Fibroblast of skin of left quadriceps (primary cell): ENCODE measurements at places on chromosomes 1 and 21.
A peak's percentile ranks its signal among the peaks of the same experiment; 100 is the strongest.

DNA sequence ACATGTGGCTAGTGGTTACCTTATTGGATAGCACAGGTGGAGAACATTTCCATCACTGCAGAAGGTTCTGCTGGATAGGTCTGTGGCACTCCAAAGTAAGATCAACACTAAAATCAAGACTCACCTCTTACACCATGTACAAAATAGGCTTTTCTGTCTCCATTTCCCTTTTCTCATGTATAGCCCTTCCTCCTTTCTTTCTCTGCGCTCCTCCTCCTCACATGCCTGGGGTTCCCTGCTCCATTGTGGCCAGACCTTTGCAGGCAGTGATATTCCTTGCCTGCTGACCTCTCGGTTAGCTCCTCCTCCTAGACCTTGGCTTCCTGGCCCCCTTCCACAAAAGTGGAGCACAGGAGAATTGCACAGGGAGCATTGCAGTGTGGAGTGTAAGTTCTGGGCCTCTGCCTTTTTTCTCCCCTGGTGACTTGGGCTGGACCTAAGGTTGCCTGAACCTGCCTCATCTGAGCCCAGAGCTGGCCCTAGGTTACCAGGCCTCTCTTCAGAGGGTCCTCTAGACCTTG is 33.2 kb upstream of the RBM15 start:
- no peak for DNase-seq

GRCh38 chr1:231610388-231610787 is 16.2 kb upstream of the DISC1 start:
- no peak for DNase-seq

DNA sequence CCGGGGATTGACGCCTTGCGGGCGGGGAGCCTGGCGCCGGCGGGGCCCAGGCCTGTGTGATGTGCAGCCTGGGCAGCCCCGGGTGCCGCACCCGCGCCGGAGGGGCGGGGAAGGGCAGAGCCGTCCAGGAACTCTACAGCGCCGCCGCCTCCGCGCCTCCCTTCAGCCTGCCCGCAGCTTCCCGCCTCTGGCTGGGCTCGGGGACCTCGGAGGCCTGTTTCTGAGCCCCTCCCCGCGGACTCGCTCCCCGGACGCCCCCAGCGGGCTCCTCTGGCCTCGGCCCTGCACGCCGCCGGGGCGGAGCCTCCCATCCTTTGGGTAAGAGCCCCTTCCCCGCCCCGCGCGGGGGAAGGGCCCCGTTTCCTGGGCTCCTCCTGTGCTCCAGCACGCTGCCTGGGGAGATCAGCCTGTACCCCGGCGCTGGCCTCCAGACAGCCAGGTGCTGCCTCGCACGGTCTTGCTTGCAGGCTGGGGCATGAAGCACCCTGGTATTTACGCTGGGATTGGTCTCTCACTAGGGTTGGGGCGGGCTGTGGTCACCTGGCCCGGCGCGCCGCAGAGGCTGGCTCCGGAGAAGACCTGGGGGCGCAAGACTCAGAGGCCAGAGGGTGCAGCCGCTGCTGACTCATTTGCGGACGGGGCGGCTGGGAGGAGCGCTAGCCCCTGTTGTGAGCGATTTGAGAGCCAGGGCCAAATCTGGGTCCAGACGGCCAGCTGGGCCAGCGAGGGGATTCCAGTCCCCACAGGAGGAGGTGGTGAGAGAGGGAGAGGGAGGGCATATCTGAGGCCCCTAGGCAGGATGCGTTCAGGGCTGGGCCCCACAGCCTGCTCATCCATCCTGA is 5.7 kb upstream of the ACOT11 start:
- peak; percentile 29 for DNase-seq

GRCh38 chr1:192038567-192038966 is 119.7 kb upstream of the RGS18 start:
- DNase-seq: no peak

DNA sequence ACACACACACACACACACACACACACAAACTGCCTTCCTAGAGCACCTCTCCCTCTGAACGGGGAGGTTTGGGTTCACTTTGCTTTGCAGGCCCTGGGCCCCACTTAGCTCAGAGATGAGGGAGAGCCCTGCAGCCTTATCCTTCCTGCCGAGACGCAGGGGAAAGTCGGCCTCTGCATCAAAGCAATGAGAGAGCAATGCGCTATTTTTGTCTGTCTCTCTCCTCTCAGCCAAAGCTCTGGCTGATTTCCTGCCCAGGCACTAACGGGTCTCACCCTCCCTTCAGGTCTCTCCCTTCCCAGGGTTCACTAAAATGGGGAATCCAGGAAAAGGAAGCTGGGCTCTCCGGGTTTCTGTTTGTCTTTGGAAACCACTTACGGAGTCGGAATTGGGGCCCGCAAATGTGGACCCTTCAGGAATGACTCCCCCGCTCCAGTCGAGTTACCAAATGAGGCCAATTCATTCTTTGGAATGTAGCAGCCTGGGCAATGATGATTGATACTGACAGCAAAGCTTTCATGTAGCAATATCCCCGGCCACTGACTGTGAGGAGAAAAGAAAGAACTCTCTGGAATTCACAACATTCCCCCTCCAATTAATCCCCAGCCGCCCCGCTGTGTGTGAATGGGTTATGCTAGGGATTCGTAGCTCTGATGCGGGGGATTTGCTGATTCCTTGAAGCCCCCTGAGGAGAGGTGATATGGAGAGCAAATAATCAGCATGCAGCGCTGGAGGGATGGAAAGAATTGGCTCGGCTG is 61.5 kb upstream of the WLS start:
- DNase-seq: peak; percentile 79

GRCh38 chr1:111471012-111471411 is 2.8 kb upstream of the C1orf162 start:
- DNase-seq: no peak

- no peak for DNase-seq
Measured at GRCh38 chr1:20681999-20682398, 20.8 kb upstream of the DDOST start.

DNA sequence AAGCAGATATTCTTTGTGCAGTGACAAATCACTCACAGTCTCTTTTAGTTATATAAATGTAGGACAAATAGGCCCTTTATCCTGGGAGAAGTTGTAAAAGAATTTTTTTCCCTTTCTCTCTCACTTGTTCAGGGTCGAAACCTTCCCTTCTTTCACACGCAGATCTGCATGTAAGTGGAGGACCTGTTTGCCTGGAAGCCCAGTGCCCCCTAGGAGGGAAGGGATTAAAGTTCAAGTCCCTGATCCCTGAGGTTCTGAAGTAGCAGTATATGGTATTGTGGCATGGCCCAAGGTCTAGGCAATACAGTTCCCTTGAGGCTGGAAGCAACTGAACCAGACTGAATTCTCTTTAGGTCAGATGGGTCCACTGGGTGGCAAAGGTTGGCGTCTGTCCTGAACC is 48.6 kb upstream of the PTGFRN start:
- DNase-seq: no peak

- DNase-seq: no peak
Measured at GRCh38 chr21:33608559-33608958, 20.1 kb upstream of the DONSON start.

GRCh38 chr21:46091118-46091517 is 6.8 kb upstream of the COL6A2 start:
- DNase-seq: no peak

DNA sequence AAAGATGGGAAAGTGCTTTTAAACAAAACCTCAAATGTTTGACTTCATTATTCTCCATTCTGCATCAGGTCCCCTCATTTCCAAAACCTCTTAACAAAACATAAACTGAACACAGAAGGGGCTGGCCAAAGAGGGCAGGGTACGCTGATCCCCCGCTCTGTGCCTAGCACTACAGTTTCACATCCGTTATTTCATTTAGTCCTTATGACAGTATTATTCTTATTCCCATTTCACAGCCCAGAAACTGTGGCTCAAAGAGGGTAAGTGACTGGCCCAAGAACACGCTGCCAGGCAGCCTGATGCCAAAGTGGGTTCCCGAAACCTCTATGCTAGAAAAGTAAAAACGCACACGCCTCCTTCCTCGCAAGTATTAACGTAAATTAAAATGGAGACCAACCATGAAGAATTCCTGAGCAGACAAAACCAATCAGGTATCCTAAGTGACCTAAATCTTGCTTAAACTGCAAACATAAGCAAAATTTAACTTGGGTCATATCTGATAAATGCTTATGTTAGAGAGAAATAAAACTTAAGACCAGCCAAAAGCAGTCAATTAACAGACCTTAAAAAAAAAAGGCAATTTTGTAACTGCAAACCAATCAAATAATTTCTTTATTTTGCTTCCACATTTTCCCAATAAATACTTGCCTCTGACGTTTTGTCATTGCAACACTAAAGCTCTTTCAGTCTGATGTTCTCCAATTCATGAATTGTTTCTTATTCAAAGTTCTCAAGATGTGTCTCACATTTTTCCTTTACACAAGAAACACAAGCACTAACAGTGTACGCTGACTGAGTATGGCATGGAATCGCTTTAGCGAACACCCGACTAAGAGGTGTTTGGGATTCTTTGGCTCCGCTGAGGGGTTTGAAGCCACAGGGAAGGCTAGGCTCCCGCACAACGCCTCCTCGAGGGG is 653 bp downstream of the CASP9 start:
- DNase-seq: peak; percentile 6

DNA sequence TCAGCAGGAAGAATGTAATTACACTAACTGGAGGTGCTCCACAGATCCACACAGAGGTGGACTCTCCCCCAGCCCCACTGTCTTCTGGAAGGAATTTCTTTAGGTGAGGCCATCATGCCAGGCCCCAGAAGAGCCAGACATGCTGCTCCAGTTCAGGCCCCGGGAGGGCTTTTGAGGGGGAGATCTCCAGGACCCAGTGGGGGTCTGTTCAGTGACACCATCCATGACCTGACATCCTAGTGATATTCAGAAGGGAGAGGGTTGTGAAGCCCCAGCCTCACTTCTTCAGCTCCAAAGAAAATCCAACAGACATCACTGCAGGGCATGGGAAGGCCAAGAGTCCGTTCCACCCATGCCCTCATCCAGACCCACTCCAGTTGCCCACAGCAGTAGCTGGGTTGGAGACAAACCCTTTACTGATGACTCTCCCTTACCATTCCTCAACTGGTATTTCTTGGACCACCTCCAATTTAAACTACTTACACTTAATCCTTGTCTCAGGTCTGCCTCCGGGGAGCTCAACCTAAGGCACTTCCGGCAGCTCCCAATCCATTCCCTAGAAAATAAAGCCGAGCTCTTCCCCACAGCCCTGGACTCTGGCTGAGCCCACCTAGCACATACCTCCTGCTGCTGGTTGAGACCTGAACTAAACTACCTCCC is 39.2 kb downstream of the CSMD2 start:
- no peak for DNase-seq

- no peak for DNase-seq
Measured at GRCh38 chr1:111803951-111804350, 48.2 kb downstream of the DDX20 start.

GRCh38 chr1:174990382-174990999 is 9.3 kb upstream of the CACYBP start:
- no peak for DNase-seq

DNA sequence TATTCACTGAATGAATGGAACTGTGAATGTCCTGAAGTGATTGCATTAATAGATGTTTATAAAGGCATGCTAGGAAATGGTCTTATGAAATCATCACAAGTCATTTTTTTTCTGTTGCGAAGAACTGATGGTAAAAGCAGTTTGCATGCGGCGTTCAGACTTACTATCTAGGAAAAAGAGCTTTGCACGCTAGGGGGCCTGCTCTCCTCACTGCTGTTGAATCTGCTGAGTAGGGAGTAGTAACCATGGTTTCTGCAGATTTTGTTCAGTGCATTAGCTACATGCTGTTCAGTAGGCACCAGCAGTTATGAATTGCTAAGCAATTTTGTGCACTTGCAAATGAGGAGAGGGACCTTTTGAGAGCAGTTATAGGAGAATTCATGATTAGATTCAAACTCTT is 57.9 kb downstream of the CENPF start:
- peak; percentile 83 for DNase-seq

DNA sequence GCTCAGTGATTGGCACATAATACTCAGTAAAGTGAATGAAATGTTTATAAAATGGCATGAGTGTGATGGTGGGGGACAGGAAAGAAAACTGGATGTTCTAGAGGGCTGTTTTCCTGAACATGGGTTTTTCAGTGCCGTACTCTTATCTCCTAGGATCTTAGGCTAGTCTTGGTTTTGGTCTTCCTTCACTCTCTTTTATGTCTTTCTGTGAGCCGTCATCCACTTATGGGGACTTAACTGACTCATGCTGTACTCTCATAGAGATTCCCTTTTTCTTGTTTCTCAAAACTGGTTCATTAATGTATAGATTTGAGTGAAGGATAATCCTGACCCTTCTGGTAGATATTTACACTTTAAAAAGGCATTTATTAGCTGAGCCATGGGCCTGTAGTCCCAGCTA is 16.6 kb downstream of the AGO3 start:
- DNase-seq: no peak

- no peak for DNase-seq
Measured at GRCh38 chr21:44970766-44971671, 31.2 kb downstream of the SLX9 start.

GRCh38 chr1:16013220-16013907 is 4.5 kb downstream of the HSPB7 start:
- peak; percentile 54 for DNase-seq

- DNase-seq: peak; percentile 36
Measured at GRCh38 chr1:10918531-10918930, 93.9 kb upstream of the TARDBP start.

GRCh38 chr1:36134505-36135329 is 9.7 kb upstream of the COL8A2 start:
- no peak for DNase-seq

DNA sequence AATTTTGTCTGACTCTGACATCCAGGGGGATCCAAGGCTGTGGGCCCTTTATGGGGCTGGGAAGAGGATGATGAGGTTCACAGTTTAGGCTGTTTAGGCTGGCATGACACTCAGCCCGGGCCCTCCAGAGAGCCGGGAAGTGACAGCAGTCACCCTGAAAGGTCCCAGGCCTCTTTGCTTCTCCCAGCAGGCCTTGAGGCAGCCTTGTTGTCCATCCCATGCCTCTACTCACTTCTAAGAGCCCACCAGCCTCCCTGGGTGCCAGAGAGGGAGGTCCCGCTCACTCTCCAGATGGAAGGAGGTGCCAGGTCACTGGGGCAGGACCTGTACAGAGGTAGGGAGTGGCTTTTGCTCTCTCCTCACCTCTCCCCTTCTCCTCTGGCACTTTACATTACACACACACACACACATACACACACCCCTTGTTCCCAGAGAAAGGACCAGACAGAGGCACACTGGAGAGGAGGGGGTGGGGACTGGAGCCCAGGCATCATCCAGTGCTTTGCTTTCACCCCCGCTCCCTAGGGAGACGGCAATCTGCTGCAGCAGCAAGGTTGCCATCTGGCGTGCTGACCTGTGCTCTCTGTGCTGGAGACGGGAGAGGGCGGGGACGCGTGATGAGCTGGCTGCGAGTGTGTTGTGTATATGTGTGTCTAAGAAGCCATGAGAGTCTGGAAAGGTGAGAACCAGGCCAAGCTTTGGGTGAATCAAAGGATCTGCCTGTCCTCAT is 4.6 kb downstream of the KLHDC8A start:
- DNase-seq: no peak

GRCh38 chr1:94119306-94119705 is 1.6 kb downstream of the ABCA4 start:
- no peak for DNase-seq
